ENCODE measurements at places on chromosomes 4 and X.

GRCh38 chr4:86972997-86973396 is 38.2 kb downstream of the AFF1 start:
- no peak for DNase-seq

- no peak for DNase-seq
Observed at GRCh38 chrX:28189011-28189410, 207.8 kb upstream of the DCAF8L1 start.

DNA sequence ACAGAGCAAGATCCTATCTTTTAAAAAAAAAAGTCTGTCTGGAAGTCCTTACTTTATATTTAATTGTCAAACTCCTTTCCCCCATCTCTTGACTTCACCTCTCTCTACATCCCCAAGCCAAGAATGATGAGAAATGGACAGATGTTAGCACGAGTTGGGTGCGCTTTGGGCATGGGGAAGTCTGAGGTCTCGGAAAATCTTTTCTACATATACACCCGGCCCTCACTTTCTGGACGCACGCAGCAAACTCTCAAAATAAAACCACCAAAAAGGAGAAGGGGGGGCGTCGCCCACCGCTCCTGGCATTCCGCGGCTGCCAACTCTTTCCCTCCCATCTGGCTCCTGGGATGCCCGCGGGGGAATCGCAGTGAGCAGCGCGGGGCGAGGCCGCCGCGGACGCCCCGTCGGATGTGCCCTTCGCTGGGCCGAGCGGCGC is 756 bp downstream of the IGFBP7 start:
- DNase-seq = no peak

- no peak for DNase-seq
Observed at GRCh38 chrX:16873106-16873505, 2.9 kb upstream of the RBBP7 start.

- DNase-seq = no peak
Observed at GRCh38 chrX:153999359-154000037, 20.2 kb downstream of the IRAK1 start.

GRCh38 chr4:98260047-98260578 is 1.1 kb upstream of the RAP1GDS1 start:
- peak; percentile 5 for DNase-seq

- peak; percentile 1 for DNase-seq
Observed at GRCh38 chr4:80989921-80990544, 40.5 kb upstream of the BMP3 start.

DNA sequence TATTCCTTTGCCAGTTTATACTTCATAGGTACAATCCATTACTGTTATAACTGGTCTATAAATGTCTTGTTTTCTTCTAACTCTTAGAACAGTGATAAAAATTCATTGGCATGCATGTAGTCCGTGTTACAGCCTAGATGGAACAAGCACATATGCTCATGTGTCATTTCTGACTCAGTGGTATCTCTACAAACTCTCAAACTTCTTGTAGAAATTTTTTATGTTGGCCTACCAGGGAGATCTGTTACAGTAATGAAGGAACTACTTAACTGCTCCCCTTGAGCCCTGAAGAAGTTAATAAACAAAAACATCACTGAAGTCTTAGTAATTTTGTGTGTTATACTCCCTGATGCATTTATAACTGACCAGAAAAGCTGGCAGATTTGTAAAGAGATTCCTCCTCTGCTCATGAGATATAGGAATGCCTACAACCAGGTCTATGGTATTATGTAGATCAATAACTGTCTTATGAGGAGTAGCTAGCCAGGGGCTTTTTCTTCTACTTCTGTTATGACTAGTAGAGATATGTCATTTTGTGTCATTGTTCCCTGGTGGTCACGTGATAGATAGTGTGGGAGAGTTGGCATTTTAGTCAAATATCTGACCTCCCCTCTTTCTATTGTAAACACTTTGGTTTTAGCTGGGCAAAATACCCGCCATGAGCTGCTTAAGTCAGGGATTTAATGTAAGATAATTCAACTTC is 53.7 kb upstream of the FAAH2 start:
- no peak for DNase-seq

- no peak for DNase-seq
Observed at GRCh38 chr4:48254381-48255071, 15.1 kb downstream of the TEC start.

GRCh38 chrX:123475068-123475724 is 257.7 kb downstream of the THOC2 start:
- DNase-seq = no peak

- DNase-seq = no peak
Observed at GRCh38 chr4:108359986-108360681, 191.4 kb upstream of the LEF1 start.

DNA sequence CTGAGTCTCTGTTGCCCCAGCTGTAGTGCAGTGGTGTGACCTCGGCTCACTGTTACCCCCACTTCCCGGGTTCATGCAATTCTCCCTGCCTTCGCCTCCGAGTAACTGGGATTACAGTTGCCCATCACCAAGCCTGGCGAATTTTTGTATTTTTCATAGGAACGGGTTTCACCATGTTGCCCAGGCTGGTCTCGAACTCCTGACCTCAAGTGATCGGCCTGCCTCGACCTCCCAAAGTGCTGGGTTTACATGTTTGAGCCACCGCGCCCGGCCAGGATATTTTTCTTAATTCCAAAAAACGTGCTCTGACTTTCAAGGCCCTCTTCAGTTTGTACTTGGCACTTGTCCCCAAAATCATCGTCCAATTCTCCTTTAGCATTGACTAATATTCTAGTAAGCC is 129.2 kb upstream of the EPHA5 start:
- DNase-seq = no peak

GRCh38 chr4:10878861-10879260 is 194.3 kb upstream of the CLNK start:
- DNase-seq = no peak

- no peak for DNase-seq
Observed at GRCh38 chrX:153706799-153707198, 17.4 kb downstream of the BCAP31 start.

DNA sequence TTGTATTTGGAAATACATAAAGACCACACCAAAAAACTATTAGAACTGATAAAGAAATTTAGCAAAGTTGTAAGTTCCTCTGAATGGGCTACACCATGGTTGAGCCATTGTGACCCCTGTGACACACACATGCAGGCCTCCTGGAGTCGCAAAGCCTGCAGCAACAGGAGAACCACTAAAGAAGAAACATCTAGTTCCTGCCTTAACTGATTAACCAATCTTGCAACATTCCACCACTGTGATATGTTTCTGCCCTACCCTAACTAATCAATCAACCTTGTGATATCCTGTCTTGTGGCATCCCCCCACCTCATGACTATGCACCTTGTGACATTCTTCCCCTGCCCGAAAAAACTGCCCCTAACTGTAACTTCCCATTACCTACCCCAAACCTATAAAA is 401.8 kb downstream of the PRDM5 start:
- DNase-seq = no peak

GRCh38 chr4:159104694-159105414 is 2.0 kb downstream of the RAPGEF2 start:
- no peak for DNase-seq

GRCh38 chr4:70863099-70863790 is 23.6 kb upstream of the GRSF1 start:
- no peak for DNase-seq

- DNase-seq = no peak
Observed at GRCh38 chr4:139934057-139934707, 219.8 kb downstream of the MAML3 start.

DNA sequence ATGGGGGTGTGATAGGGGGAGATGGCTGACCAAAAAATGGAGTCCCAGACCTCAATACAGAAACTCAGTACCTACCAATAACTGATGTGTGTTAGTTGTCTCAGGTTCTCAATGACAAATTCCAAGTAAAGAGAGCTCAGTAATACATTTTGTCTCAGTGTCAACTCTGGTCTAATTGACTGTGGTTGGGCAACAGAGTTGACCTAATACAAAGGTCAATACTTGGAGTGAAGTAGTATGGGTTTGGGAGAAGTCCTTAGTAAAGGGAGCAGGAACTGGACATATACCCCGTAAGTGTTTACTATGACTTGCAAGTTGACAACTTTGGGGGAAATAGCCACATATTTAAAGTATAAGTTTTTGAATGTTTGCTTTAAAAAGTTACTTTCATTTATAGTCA is 20.5 kb upstream of the LCORL start:
- DNase-seq = no peak

GRCh38 chr4:167943872-167944505 is 148.3 kb upstream of the ANXA10 start:
- DNase-seq = no peak

GRCh38 chr4:162510115-162510514 is 346.3 kb upstream of the FSTL5 start:
- no peak for DNase-seq

DNA sequence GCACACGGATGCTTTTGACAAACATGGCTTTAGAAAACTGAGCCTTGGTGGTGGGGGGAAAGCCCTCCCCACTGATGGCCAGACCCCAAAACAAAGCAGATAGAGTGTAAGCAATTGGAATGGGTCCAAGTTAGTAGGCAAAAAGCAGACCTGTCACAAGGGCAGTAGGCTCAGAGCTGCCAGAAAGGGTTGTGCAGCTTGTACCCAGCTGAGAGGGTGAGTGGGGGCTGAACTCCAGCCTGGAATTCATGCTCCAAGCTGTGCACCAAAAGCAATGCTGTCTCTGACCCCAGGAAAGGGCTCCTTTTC is 101.1 kb upstream of the TEX13D start:
- DNase-seq = no peak
